ENCODE measurements at places on chromosomes 5 and 9. TPM values are rescaled to one million over a fixed set of nuclear protein-coding genes. Genes with fewer than 3 reads are reported as not detected.

GRCh38 chr9:22693156-22693555 is 246.5 kb downstream of the DMRTA1 start:
- no peak for DNase-seq

DNA sequence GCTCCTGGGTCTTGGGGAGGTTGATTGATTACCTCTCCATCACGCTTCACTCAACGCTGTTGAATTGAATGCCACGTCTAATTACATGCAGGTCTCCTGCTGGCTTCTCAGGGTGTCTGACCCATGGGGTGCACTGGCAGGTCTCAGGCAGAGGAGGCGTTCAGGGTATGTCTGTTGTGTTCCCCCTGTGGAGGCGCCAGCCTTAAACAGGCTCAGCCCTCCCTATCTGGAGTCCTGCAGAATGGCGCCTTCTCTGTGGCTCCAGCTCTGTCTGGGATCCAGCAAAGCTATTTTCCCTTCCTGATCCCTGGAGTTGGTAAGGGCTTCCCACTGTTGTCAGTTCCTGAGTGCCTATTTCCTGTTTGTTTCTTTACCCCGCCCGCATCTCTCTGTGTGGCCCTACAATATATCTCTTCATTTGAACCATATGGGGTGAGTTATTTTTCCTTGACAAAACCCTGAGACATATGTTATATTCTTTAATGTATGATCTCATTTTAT is 150.0 kb downstream of the NTRK2 start:
- DNase-seq = no peak

KCNV2 gene
- total RNA-seq = not detected

POU5F2 gene
- total RNA-seq = 1.6 TPM

- peak; percentile 49 for DNase-seq
Observed at GRCh38 chr9:129386812-129387177, 208.7 kb upstream of the IER5L start.

- DNase-seq = no peak
Observed at GRCh38 chr5:153543288-153543687, 52.8 kb downstream of the GRIA1 start.

CNTLN gene
- total RNA-seq = 7.4 TPM

DNA sequence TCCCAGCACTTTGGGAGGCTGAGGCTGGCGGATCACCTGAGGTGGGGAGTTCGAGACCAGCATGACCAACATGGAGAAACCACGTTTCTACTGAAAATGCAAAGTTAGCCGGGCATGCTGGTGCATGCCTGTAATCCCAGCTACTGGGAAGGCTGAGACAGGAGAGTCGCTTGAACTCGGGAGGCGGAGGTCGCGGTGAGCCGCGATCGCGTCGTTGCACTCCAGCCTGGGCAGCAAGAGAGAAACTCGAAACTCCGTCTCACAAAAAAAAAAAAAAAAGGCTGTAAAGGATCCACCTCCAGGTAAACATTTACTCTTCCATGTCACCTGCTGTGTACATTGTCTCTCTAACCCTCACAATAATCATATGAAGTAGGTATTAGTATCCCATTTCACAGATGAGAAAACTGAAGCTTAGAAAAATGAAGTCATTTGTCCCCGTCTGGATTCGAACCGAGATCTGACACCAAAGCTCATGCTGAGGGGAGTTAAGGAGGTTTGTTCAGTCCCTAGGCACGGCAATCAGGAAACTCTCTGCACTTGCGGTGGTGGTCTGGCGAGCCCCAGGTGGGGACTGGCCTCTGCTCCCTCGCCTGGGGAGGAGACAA is 494 bp upstream of the DOCK2 start:
- no peak for DNase-seq

GRCh38 chr9:27247756-27248155 is 49.2 kb downstream of the EQTN start:
- no peak for DNase-seq

GRCh38 chr9:122347348-122348287 is 23.2 kb upstream of the PTGS1 start:
- DNase-seq = no peak

Measured in upper lobe of right lung (tissue), 1 donor.